ENCODE measurements at places on chromosomes 5 and 9.

- DNase-seq: no peak
- H3K4me3 ChIP-seq: no peak overlapping the region
- H3K27me3 ChIP-seq: no peaks in the 10 kb centered on the region
- peaks cover 12% of the 10 kb centered on the region for H3K4me1 ChIP-seq
Observed at GRCh38 chr5:67245259-67245846, 48.8 kb upstream of the CD180 start.

GRCh38 chr5:40480392-40480791 lies 199.3 kb upstream of the PTGER4 start:
- DNase-seq: no peak
- no peak overlapping the region for H3K4me3 ChIP-seq
- no peaks in the 10 kb centered on the region for H3K36me3 ChIP-seq
- no peaks in the 10 kb centered on the region for H3K4me1 ChIP-seq
- no peaks in the 10 kb centered on the region for H3K27me3 ChIP-seq

GRCh38 chr9:8633784-8634183 lies 834.2 kb upstream of the DMAC1 start:
- no peaks in the 10 kb centered on the region for H3K27me3 ChIP-seq
- peaks cover 7% of the 10 kb centered on the region for H3K4me1 ChIP-seq
- DNase-seq: no peak

DNA sequence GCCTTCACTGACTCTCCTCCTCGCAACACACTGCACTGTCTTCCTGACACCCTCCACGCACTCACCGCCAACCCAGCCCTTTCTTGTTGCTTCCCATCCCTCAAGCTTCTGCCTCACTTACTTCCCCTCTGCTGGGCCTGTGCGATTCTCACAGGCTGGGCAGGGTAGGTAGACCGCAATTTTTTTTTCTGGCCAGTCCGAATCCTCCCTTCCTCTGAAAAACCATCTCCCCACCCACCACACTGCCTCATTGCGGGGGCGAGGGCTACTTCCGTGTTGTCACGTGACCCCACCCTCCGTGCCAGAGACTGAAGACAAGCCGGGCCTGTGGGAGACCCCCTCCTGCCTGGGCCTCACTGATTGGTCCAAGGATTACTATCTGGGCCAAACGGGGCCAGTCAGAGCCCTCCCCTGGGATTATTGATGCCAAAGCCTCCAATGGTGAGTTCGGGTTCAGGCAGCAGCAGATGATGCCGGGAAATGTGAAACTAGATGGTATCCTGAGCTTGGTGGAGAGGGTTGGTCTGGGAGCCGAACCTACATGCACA lies 73.1 kb downstream of the STK10 start:
- DNase-seq: no peak
- H3K4me3 ChIP-seq: no peak overlapping the region
- H3K4me1 ChIP-seq: peaks cover 20% of the 10 kb centered on the region

- no peak overlapping the region for H3K27ac ChIP-seq
- no peaks in the 10 kb centered on the region for H3K27me3 ChIP-seq
- no peak for DNase-seq
- H3K36me3 ChIP-seq: no peaks in the 10 kb centered on the region
Observed at GRCh38 chr9:134936346-134937163, 18.8 kb upstream of the FCN1 start.

- H3K36me3 ChIP-seq: no peaks in the 10 kb centered on the region
- no peak overlapping the region for H3K4me3 ChIP-seq
- no peaks in the 10 kb centered on the region for H3K4me1 ChIP-seq
- DNase-seq: no peak
- no peaks in the 10 kb centered on the region for H3K27me3 ChIP-seq
- no peak overlapping the region for H3K27ac ChIP-seq
Observed at GRCh38 chr5:83149671-83150070, 72.3 kb downstream of the XRCC4 start.

DNA sequence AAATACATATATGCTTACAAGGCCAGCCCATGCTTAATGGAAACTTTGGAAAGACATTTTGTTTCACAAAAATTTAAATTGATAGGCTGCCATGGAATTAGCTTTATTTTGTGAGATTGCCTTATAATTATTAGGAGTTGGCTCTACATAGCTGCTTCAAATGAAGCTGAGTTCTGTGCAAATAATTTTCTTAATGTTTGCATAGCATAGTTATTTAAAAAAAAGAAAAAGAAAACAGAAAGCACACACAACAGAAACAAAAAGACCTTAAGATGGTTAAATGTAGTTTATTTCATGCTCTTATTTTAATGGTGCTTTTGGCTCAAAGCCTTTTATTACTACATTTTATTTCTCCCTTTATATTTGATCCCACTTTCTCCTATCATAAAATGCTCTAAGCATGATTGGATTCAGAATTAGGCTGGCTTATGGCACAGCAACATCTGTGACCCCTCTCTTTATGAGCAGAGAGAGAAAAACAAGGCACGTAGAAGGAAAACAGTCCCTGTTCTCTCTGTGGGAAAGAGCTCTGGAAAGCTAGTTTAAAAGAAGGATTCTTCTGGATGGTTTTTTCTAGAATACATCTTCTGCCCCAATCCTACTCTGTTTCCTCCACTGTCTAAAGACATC lies 530.5 kb downstream of the NTRK2 start:
- H3K36me3 ChIP-seq: no peaks in the 10 kb centered on the region
- no peak overlapping the region for H3K27ac ChIP-seq
- no peaks in the 10 kb centered on the region for H3K4me1 ChIP-seq
- no peak overlapping the region for H3K4me3 ChIP-seq

DNA sequence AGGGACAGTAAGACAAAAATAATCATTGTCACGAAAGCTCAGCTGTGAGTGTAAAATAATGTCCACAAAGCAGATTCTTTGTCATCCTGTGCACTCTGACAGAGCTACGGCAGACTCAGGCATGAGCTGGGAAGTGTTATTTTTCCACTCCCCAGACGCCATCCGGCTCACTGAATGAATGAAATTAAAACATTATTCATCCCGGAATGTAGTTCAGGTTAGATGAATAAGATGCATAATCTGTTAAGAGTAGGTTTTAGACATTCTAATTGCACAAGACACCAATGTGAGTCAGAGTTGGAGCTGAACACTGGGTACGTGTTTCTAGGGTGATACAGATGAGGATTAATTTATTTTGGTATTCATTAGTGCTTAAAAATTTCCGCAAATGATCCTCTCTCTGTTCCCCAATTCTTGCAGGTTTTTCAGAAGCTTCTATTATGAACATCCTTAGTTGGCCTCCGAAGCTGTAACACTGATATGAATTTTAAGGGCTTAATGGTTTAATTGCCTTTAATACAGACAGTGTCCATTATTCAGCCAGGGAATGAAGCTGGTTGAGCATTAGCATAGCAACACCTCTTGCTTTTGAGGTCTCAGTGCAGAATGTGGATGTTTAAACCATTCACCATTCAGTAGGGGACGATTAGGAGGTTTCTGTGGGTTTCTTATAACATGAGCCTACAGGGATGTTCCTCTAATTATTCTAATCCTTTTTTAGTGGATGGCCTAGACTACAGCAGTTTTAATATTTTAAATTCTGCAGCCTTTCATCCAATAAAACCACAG lies 65.6 kb upstream of the FRRS1L start:
- no peaks in the 10 kb centered on the region for H3K36me3 ChIP-seq
- DNase-seq: no peak
- H3K27me3 ChIP-seq: no peaks in the 10 kb centered on the region
- no peak overlapping the region for H3K27ac ChIP-seq
- no peaks in the 10 kb centered on the region for H3K4me1 ChIP-seq

DNA sequence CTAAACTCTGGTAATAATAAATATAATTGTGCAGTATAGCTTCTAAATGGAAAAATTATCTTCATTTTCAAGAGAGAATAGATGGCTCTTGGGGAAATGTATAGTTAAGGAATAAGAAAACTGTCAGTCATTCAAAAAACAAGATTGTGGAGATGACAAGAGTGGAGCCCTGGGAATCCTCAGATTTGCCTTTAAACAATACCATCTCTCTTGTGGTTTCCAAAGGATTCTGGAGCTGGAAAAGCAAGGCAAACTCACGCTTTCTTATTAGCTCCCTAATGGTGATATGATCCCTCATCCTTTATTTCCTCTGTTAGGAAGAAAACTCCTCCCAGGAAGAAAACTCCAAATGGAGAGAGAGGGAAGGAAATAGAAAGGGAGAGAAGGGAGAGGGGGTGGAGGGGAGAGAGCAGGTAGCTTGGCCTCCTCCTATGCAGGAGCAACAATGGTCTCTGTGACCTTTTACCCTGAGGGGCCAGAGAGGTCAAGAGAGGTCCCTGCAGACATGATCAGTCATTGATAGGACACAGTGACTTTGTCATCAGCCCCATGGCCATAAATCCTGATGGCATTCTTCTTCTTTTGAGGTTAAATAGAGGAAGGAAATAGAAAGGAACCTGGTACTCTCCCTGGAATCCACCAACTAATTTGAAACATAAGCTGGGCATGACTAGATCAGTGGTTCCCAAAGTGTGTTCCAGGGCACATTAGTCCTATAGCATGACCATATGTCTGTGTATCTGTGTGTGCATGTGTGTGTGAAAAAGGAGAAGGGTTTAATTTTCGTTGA lies 312.2 kb downstream of the ARRDC3 start:
- H3K27me3 ChIP-seq: no peaks in the 10 kb centered on the region
- no peak for DNase-seq
- H3K36me3 ChIP-seq: no peaks in the 10 kb centered on the region
- H3K4me1 ChIP-seq: no peaks in the 10 kb centered on the region

GRCh38 chr5:33312571-33313549 lies 127.9 kb upstream of the TARS1 start:
- H3K4me3 ChIP-seq: no peak overlapping the region
- H3K27ac ChIP-seq: no peak overlapping the region
- DNase-seq: no peak
- no peaks in the 10 kb centered on the region for H3K4me1 ChIP-seq
- H3K36me3 ChIP-seq: no peaks in the 10 kb centered on the region

All from gastrocnemius medialis (tissue), 4 donors.